ENCODE measurements at places on chromosomes 5 and 9. TPM values are rescaled to one million over a fixed set of nuclear protein-coding genes. Genes with fewer than 3 reads are reported as not detected.

DNA sequence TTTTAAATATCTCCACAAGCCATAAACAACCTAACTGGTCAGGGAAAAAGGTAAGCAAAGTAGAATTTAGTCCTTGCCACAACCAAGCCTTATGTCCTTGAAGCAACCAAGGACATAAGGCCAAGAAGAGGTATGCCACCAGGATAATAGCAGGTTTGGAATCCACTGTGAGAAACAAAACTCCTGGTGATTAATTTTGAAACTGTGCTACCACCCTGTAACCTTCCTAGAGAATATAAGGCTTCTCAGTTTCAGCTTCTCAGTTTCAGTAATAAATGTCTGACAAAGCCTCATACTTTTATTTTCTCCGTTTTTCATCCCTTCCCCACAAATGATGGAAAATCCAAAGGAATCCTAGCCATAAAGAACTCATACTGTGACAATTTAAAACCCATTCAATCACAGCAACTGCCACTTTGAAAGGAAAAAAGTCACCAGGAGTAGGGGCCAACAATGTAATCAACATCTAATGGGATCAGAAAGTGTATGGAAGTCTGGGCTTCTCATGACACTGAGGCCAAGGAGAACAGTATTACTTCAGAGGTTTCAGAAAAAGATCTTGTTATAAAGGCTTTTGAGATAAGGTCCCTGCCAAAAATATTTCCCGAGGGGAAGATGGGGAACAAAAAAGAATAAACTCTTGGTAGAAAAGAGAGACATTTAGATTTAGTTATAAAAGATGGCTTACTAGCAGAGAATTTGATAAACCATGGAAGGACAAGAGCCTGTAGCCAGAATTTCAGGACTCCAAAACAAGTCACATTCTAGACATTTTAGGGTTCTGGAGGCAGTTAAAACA lies 189.2 kb downstream of the TSSK1B start:
- peaks cover 11% of the 10 kb centered on the region for H3K36me3 ChIP-seq
- peaks cover 13% of the 10 kb centered on the region for H3K4me1 ChIP-seq
- no peak for DNase-seq
- H3K4me3 ChIP-seq = 0 out of 3 replicates have a peak overlapping the region, but pooled peaks have one; percentile 8
- H3K27me3 ChIP-seq = no peaks in the 10 kb centered on the region

The MAMDC2 gene
- total RNA-seq = 4.6 TPM

The CCDC187 gene
- 0.07 TPM for total RNA-seq

DNA sequence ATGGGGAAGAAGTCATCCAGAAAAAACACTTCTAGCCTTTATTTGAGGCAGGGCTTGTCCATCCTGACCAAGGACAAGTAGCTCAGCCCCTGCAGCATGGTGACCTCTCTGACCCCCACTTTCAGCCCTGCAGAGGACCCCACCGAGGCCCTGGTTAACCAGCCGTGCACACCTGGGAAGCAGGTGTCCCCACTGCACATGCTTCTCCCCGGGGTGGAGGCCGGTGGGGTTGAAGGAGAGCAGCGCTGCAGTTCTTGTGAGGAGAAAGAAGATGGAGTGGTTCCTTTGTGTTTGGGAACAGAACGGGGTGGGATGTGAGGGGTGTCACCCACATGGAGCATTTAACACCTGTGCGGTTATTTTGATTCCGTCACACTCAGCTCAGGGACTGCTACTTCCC lies 21.1 kb upstream of the ZBTB34 start:
- no peak overlapping the region for H3K4me3 ChIP-seq
- no peak for DNase-seq
- H3K36me3 ChIP-seq = peaks cover 14% of the 10 kb centered on the region
- H3K27me3 ChIP-seq = no peaks in the 10 kb centered on the region
- no peak overlapping the region for H3K27ac ChIP-seq
- H3K4me1 ChIP-seq = no peaks in the 10 kb centered on the region

GRCh38 chr5:109223531-109223930 lies 186.2 kb downstream of the PJA2 start:
- no peaks in the 10 kb centered on the region for H3K4me1 ChIP-seq
- no peak overlapping the region for H3K27ac ChIP-seq
- H3K36me3 ChIP-seq = peaks cover 1% of the 10 kb centered on the region
- no peaks in the 10 kb centered on the region for H3K27me3 ChIP-seq

- H3K4me3 ChIP-seq = no peak overlapping the region
- no peak for DNase-seq
- H3K36me3 ChIP-seq = no peaks in the 10 kb centered on the region
- no peaks in the 10 kb centered on the region for H3K27me3 ChIP-seq
Measured at GRCh38 chr5:168800701-168801100, 221.5 kb upstream of the PANK3 start.

The TNC gene
- total RNA-seq = 0.63 TPM

The TMC1 gene
- total RNA-seq = 2.5 TPM

GRCh38 chr5:55638455-55638854 lies 73.7 kb downstream of the SLC38A9 start:
- H3K4me3 ChIP-seq = no peak overlapping the region
- H3K27ac ChIP-seq = no peak overlapping the region
- peaks cover 3% of the 10 kb centered on the region for H3K4me1 ChIP-seq
- DNase-seq = no peak
- peaks cover 3% of the 10 kb centered on the region for H3K36me3 ChIP-seq

The SPATA31D4 gene
- not detected for total RNA-seq

DNA sequence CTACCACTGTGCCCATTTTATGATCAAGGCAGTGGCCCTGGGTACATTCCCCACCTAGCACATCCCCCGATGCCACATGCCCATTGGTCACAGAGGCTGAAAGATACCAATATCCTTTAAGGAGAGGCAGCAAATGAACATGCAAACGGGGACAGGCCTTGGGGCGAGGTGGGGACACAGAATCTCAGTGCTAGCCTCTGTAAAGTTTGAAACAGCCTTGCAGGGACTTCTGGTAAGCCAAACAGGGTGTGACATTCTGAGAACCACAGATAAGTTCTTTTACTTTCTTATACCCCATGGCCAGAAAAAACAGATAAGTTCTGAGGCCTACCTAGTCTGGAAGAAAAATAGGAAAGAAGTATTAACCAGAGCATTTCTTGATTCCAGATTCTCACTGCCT lies 60.5 kb downstream of the ACER2 start:
- H3K4me3 ChIP-seq = no peak overlapping the region
- no peak overlapping the region for H3K27ac ChIP-seq
- H3K4me1 ChIP-seq = no peaks in the 10 kb centered on the region
- H3K27me3 ChIP-seq = no peaks in the 10 kb centered on the region

GRCh38 chr5:128426090-128426534 lies 111.9 kb downstream of the FBN2 start:
- H3K4me3 ChIP-seq = no peak overlapping the region
- H3K36me3 ChIP-seq = no peaks in the 10 kb centered on the region
- no peaks in the 10 kb centered on the region for H3K27me3 ChIP-seq

DNA sequence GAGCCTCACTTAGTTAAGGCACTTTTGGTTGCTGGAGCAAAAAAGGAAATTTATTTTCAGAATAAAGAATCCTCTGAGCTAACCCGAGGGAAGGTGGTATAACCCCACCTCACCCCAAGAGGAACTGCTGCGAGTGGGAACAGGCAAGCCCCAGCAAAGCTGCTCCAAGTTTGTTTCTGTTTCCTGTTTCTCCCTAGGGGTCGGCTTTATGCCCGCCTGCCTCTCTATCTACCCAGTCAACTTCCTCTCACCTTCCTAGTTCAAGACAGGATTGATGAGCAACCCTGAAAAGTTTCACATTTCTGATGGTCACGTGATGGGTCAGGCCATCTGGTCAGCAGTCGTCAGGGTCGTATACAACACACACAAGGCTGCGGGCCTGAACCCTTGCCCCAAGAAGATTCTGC lies 31.1 kb downstream of the TRIO start:
- no peaks in the 10 kb centered on the region for H3K27me3 ChIP-seq
- H3K4me1 ChIP-seq = peaks cover 15% of the 10 kb centered on the region
- H3K27ac ChIP-seq = peak overlapping the region; percentile 45
- no peaks in the 10 kb centered on the region for H3K36me3 ChIP-seq
- H3K4me3 ChIP-seq = no peak overlapping the region
- DNase-seq = peak; percentile 77

- peak overlapping the region; percentile 87 for H3K27ac ChIP-seq
- H3K27me3 ChIP-seq = no peaks in the 10 kb centered on the region
- peak overlapping the region; percentile 22 for H3K4me3 ChIP-seq
- DNase-seq = peak; percentile 97
Measured at GRCh38 chr5:12330993-12331588, 426.8 kb upstream of the CTNND2 start.

DNA sequence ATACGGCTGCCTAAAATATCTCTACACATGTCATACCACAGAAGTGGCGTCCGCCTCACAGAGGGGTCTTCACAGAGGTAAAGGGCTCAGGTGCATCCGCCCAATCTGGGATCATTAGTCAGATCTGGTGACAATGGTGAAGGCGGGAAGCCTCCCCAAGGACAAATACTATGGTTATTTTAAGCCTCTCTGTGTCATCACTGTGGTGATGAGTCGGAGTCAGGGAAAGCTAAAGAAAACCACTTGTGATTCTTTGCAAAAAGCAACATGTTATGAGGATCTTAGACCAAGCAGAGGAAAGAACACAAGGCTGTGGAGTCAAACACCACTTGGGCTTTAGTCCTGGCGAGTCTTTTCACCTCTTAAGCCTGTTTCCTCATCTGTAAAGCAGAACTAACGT lies 190.4 kb downstream of the DRD1 start:
- no peaks in the 10 kb centered on the region for H3K36me3 ChIP-seq
- no peaks in the 10 kb centered on the region for H3K4me1 ChIP-seq
- no peak overlapping the region for H3K4me3 ChIP-seq
- H3K27ac ChIP-seq = no peak overlapping the region
- DNase-seq = no peak
- no peaks in the 10 kb centered on the region for H3K27me3 ChIP-seq

- H3K4me1 ChIP-seq = no peaks in the 10 kb centered on the region
- H3K27ac ChIP-seq = no peak overlapping the region
- DNase-seq = no peak
- no peaks in the 10 kb centered on the region for H3K27me3 ChIP-seq
Measured at GRCh38 chr5:64292611-64293215, 127.1 kb downstream of the RNF180 start.

The ZNF608 gene
- 63.7 TPM for total RNA-seq

GRCh38 chr5:79851391-79851863 lies 139.6 kb downstream of the MTX3 start:
- no peaks in the 10 kb centered on the region for H3K27me3 ChIP-seq
- no peaks in the 10 kb centered on the region for H3K4me1 ChIP-seq
- no peak overlapping the region for H3K27ac ChIP-seq
- no peak overlapping the region for H3K4me3 ChIP-seq

- H3K27ac ChIP-seq = no peak overlapping the region
- H3K36me3 ChIP-seq = no peaks in the 10 kb centered on the region
- no peaks in the 10 kb centered on the region for H3K27me3 ChIP-seq
- peaks cover 4% of the 10 kb centered on the region for H3K4me1 ChIP-seq
- no peak overlapping the region for H3K4me3 ChIP-seq
Measured at GRCh38 chr5:67963789-67964519, 251.6 kb upstream of the PIK3R1 start.

The ADAMTS6 gene
- 0.33 TPM for total RNA-seq

DNA sequence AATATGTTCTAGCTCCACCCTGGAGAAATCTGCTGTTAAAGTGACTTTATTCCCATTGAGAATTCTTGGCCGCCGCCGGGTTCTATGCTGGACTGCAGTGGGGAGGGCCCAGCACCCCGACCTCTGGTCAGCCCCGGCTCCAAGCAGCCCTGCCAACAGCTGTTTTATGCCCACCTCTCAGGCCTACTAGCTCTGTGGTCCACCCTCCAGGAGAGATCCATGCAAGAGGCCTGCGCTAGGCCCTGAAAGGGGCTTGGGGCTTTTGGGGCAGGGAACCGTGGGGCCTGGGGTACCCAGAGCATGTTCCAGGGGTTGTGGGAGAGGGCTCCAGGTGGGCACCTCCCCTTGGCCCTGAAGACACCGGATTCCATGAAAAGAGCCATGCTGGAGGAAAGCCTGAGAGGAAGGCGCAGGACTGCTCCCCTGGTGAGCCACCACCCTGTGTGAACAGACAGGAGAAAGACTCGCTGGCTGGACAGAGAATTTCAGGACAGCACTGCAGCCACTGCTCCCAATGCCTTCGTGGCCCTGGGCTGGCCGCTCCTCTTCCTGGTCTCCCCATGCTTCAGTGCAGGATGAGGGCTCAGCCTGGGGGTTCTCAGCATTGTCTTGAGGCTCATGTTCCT lies 44.6 kb upstream of the RUFY1 start:
- no peak for DNase-seq
- H3K4me1 ChIP-seq = no peaks in the 10 kb centered on the region

- H3K27me3 ChIP-seq = no peaks in the 10 kb centered on the region
- H3K4me1 ChIP-seq = no peaks in the 10 kb centered on the region
- H3K27ac ChIP-seq = no peak overlapping the region
- DNase-seq = peak; percentile 39
Measured at GRCh38 chr5:10424124-10424731, 17.5 kb upstream of the ROPN1L start.

GRCh38 chr9:91033797-91034196 lies 232.2 kb downstream of the SYK start:
- H3K4me1 ChIP-seq = no peaks in the 10 kb centered on the region
- H3K4me3 ChIP-seq = no peak overlapping the region
- H3K27me3 ChIP-seq = no peaks in the 10 kb centered on the region
- DNase-seq = peak; percentile 72
- H3K27ac ChIP-seq = no peak overlapping the region
- H3K36me3 ChIP-seq = no peaks in the 10 kb centered on the region

The SOX30 gene
- total RNA-seq = 0.13 TPM

The AK8 gene
- total RNA-seq = 0.44 TPM

The PCDHGA11 gene
- 2.7 TPM for total RNA-seq

DNA sequence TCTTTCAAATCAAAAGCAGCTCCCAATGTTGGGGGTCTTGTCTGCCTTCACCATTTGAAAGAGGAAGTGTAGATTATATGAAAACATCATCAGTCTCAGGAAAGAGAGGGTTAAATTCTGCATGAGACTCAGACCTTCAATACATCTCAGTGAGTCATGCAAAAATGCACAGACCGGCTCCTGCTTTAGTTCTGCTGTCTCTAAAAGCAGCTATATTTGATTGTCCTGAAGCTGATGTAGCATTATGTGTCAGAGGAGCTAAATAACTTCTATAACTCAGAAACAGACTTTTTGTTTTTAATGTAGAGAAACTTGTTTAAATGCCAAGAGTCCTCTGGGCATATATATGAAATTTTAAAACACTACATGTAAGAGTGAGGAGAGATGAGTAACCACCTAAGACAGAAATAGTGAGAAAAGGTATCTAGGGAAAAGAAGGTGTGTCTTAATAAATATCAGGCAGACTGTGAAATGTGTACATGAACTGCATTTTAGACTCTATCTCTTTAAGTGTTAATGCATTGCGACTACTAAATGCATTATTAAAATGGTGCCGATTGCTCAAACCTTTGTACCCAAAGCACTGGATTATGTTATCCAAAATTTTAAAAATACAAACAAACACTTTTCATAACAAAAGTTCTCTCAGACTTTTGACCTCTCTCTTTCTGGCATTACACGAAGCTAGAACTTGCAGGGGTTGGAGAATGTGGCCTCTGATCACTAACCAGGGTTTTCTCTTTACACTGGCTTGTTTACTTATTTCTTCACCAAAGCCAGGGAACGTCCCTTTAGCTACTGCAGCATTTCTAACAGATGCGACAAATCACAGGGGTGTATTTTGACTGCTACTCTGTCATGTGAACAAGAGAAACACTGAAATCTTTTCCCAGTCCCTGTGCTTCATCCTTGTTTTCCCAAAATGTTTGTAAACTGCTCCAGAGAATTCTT lies 302.3 kb downstream of the ARL15 start:
- H3K36me3 ChIP-seq = peaks cover 1% of the 10 kb centered on the region
- no peak overlapping the region for H3K4me3 ChIP-seq

Data from H9 (cell line).